Mesenteric fat pad (tissue), 1 donor: ENCODE measurements at places on chromosomes 1 and 21. TPM values are rescaled to one million over a fixed set of nuclear protein-coding genes. Genes with fewer than 3 reads are reported as not detected.

Gene SLC45A3
- total RNA-seq: 2.0 TPM

Gene ZMYM1
- total RNA-seq: 9.5 TPM

Gene ZNF496
- total RNA-seq: 14.4 TPM

Gene SELENBP1
- total RNA-seq: 63.0 TPM

Gene SAMSN1
- total RNA-seq: 42.4 TPM

Gene NECTIN4
- not detected for total RNA-seq

Gene SYDE2
- total RNA-seq: 9.3 TPM

Gene INPP5B
- 28.8 TPM for total RNA-seq

Gene SLAMF1
- 0.84 TPM for total RNA-seq

Gene RIPK4
- not detected for total RNA-seq

Gene ADGRB2
- total RNA-seq: 3.9 TPM

DNA sequence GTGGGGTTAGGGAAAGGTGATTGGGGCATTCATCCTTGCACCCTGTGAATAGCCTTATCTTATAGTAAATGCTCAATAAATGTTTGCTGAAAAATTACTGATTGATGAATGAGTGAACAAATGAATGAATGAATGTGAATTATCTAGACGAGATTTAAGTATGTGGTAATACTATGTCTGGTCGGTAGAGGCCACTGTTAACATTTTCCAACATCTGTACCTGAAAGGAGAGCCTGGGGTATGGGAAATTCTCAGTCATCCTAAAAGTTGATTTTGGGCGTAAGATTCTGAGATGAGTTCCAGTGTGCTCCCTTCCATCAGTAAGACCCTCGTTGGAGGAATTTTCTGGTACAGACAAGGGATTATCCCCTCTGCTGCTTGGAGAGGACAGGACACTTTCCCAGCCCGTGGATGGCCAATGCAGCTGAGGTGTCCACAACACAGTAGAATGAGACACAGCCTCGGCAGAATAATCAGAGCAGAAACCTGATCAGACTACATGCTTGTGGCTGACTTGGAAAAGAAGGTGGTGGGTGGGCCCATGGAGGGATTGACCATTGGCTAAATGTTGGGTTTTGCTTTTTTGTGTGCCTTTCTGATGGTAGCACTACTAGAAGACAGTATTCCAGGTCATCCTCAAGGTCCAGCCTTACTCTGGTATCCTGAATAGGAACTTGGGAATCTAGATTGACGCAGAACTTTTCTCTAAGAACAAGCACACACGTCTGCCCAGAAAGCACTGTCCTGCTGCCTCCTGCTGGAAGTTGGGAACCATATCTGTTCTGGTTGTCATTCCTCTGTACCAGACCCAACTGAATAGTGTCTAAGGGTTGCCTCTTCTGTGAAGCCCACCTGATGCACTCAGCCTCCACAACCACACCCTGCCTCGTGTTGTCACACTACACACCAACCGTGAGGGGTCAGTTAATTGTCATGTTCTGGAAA is 262.0 kb downstream of the TNR start:
- no peak for DNase-seq

DNA sequence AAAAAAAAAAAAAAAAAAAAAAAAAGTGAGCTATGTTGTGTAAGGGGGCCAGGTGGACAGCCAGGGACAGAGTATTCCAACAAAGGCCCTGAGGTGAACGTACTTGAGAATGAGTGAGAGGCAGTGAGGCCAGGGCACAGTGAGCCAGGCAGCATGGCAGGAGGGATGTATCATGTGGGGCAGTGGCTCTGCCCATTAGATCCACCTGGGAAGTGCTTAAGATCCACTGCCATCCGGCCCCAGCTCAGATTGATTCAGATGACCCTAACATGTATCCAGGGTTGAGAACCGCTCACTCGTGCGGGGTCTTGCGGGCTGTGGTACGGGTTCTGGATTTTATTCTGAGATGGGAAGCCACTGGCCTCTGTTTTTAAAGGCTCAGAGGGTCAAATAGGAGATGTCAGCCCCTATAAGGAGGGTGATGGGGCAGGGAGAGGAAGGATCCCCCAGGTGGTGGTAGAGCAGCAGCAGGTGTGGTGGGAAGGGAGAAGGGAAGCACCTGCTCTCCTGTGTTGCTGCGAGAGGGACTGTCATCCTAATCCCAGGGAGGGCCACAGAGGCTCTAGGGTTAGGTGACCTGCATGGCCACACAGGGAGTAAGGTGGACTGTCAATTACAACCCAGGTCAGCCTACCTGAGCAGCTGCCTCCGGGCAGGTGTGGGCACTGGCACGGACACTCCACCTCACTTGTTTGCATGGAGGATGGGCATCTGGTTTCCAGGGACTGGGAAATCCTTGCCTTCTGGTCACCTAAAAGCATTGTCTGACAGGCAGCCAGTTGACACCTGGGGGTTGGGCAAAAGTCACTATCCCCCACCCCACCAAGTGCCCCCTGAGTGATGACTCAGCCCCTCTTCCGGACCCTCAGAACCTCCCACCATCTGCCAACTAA is 31.6 kb downstream of the CDK18 start:
- DNase-seq: peak; percentile 69

- no peak for DNase-seq
These were observed 14.2 kb downstream of the MTOR start for GRCh38 chr1:11248169-11248568.

DNA sequence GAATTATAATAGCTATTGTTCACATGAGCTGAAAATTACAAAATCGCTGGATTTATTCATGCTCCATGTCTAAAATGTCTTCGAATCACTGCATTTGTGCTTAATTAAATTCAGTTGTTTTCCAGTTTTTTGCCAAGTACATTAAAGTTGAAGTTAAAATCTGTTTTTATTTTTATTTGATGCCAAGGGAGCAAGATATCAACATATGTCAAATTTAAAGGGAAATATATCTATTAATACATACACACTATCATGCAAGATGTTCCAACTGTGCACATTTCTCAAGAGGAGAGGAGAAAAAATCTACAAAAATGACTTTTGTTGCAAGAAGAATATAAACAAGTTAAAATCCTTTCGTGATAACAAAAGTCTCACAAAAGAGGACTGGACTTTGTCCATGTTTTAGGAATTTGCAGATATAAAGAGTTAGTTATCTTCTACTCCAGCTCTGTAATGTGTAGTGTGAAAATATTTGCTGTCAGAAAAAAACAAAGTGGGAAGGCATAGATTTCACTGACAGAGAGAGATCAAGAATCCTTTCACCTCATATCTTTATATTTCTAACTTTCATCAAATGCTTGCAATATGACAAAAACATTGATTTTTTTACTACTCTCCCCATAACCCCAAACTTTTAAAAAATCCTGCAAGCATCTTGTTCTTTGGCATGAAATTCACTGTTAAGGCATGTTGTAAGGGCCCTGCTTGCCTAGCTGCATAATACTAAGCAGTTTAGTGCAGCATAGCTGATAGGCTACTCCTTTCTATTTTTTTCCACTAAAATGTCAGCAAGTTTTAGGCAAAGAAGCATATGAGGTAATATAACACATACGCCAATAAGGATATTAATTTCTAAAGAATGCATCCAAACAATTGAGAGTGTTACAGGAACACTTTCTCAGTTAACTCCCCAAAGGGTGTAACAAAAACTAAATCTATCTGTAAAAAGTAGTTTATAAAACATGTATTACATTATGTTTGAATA is 340.2 kb upstream of the ADAMTS5 start:
- no peak for DNase-seq

DNA sequence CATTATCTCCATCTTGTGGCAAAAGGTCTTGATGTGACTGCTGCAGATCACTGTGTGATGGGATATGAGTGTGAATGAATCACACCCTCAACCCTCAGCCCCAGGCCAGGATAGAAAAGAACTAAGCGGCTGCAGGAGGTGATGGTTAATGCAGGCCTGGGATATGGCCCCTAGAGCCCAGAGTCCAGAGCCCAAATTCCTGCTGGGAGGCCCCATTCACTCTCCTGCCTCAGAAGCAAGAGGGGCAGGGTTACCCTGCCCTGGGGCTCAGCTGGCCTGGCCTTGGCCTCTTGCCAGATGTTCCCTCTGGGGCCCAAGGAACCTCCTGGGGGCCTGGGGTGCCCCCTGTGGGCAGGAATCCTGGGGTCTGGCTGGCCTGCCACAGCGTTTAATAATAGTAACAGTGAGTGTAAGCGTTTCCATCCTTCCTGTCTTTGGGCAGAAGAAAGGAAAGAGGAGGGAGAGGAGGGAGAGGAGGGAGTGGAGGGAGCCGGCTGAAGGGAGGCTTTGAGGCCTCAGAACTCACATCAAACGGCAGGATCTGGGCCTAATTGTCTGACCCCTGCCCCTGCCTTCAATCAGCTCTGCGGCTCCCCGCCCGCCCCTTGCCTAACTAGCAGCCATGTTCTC is 26.2 kb downstream of the DMAP1 start:
- no peak for DNase-seq

DNA sequence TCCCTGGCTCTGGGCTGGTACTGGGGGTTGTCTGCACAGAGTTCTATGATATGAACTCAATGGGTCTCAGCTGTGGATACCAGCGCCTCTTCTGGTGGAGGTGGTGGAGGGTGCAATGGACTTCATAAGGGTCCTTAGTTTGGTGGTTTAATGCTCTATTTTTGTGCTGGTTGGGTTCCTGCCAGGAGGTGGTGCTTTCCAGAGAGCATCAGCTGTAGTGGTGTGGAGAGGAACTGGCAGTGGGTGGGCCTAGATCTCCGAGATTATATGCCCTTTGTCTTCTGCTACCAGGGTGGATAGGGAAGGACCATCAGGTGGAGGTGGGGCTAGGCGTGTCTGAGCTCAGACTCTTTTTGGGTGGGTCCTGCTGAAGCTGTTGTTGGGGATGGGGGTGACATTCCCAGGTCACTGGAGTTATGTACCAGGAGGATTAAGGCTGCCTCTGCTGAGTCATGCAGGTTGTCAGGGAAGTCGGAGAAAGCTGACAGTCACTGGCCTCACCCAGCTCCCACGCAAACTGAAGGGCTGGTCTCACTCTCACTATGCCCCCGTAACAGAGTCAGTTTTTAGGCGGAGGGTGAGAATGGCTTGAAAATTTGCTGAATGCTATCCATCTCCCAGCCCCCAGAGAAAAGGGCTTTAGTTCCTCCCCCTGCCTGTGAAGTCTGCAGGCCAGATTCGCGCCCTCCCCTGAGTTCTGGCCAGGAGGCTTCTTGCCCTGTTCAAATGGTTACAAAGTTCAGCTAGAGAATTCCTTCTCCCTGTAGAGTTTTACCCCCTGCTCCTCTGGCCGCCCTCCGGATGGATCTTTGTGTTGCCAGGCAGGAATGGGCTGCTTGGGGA is 902.9 kb downstream of the LTN1 start:
- DNase-seq: no peak

DNA sequence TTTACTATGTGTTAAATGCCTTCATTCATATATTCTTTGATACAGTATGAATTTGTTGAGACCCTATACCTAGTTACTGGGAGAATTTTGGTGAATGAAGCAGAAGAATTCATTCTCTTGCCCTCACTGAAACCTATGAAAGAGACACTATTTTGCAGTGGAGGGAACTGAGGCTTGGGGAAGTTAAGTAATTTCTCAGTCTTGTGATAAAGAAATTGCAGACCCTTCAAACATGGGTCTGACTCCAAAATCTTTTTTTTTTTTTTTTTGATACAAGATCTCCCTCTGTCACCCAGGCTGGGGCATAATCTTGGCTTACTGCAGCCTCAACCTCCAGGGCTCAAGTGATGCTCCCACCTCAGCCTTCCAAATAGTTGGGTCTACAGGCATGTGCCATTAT is 132.1 kb downstream of the DNM3 start:
- DNase-seq: no peak

DNA sequence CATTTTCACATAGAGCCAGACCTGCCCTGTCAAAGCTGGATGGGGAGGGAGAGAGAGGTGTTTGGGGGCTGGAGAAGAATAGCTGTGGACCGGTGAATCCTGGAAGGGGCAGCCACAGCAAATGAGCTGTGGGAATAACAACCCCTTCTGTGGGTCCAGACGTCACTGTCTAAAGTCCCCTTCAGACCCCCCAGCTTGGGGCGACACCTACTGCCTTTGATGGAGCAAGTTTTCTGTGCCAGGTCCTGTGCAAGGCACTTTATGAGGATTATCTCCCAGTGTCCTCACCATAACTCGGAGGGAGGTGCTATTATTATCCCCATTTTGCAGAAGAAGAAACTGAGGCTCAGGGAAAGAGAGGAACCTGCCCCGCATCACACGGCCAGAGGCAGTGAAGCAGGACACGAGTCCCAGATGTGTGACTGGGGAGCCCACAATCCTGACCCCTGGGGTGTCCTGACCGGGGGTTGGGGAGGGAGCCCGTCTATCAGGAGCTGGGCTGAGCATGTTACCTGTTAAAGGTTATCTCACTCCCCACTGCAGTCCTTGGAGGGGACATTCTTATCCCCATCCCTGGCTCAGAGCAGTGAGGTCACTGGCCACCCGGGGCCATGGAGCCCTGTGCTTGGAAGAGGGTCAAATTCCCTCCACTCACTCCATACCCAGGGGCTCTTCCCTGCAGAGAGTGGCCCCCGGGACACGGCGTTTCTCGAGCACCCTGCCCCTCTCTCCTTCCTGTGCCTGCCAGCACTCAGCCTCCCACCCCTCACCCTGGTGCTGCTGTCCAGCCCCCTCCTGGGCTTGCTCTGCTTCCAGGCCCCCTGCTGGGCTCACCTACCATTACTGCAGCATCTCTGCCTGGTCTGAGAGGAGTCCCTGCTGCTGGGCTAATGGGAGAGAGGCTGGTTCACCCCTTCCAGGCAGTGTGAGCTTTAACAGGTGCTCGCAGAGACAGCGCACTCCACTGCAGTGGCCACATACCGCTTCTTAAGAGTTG is 132.9 kb downstream of the PTPRU start:
- peak; percentile 59 for DNase-seq

GRCh38 chr1:7680207-7680954 is 90.7 kb upstream of the VAMP3 start:
- no peak for DNase-seq

- DNase-seq: peak; percentile 82
These were observed 1.0 kb upstream of the TMEM61 start for GRCh38 chr1:54979327-54979891.

- no peak for DNase-seq
These were observed 479.5 kb downstream of the PLPP3 start for GRCh38 chr1:56099766-56100265.

- DNase-seq: no peak
These were observed 25.4 kb downstream of the PLA2G4A start for GRCh38 chr1:186854102-186854501.

GRCh38 chr1:166470441-166470840 is 303.6 kb upstream of the FAM78B start:
- DNase-seq: no peak

- no peak for DNase-seq
These were observed 58.8 kb downstream of the CLIC4 start for GRCh38 chr1:24803987-24804530.
